PC-3 (cell line): ENCODE measurements at places on chromosomes 6 and 20.
A peak's percentile ranks its signal among the peaks of the same experiment; 100 is the strongest.

DNA sequence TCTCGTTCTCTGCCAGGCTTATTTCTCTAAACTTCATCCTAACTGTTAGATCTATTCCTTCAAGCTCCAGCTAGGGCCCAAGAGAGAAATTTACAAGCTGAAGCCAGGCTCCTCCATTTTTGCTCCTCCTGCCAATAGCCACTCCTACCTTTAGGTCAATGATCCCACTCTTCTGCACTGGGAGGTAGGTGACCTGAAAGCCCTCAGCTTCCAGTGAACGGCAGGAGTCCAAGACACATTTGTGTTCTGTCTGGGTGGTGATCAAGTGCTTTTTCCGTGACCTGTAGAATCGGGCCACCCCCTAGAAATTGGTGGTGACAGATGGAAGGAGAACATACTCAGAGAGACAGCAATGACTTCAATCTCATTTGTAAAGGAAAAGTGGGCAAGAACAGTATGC, 8.9 kb downstream of the NFS1 start:
- DNase-seq = no peak

- no peak for DNase-seq
Observed at GRCh38 chr6:28771401-28772267, 152.2 kb downstream of the TRIM27 start.

- DNase-seq = no peak
Observed at GRCh38 chr6:162626869-162627268, 100.7 kb downstream of the PRKN start.

DNA sequence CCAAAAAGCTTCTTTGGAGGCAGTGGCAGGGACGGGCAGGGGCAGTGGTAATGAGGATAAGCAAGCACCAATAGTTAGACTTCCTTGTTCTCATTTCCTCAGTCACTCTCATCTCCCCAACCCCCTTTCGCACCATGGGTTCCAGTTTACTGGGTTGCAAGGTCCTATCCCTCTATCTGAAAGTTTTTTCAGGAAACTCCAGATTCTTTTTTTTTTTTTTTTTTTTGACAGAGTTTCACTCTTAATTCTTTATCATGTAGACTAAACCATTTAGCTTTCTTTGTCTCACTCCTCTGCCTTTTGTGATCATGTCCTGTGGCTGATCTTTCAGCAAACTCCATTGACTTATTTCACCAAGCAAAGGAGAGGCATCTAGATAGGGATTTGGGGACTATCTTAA, 51.4 kb upstream of the GMDS start:
- DNase-seq = no peak

DNA sequence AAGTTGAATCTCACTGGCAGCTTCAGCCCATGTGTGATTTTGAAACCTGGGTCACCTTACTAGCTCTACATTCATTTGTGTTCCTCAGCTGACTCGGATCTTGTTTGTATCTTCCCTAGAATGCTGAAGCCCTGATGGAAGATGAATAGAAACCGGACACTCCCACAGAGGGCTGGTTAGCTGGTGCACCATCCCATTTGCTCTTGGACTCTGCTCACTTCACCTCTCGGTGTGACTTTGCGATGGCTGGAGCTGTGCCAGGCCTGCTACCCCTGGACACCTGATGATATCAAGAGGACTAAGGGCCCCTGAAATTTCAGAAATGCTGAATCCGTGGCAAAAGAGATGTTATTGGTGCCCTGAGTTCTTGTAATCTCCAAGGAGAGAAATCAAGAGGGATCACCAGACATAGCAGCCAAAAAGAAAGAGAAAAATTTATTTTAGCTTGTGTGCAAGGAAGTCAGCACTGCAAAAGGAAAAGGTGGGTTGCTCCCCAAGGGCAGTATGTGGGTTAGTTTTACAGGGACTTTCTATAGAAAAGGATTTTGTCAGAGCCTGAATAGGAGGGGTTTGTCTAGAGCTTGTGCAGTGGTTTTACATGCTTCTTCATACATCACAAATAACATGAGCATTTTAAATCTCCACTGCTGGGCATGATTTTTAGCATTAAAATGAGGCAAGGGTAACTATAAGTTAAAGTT, 426.3 kb upstream of the NOX3 start:
- no peak for DNase-seq

GRCh38 chr6:144190593-144190992, 40.3 kb downstream of the STX11 start:
- peak; percentile 77 for DNase-seq

DNA sequence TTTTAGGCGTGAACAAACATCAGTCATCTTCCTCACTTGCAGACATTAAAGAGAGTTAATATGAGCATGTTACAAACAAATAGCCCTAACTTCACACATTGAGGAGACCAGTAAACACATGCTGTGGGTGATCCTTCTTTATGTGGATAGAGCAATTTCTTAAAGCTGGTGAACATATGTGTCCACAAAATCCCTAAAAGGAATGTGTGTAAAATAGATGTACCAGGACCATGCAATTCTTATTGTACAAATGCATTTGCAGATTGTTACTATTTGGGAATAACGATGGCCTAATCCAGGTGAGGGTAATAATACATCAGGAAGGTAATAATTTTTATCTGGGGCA, 228.9 kb downstream of the ALDH8A1 start:
- no peak for DNase-seq
